ENCODE measurements at places on chromosomes 6 and 20.

- H3K4me1 ChIP-seq: peaks cover 12% of the 10 kb centered on the region
- no peak for DNase-seq
- H3K27me3 ChIP-seq: no peaks in the 10 kb centered on the region
- H3K36me3 ChIP-seq: peaks cover 15% of the 10 kb centered on the region
These were observed 7.1 kb downstream of the PEX6 start for GRCh38 chr6:42971746-42972327.

GRCh38 chr20:35006531-35006971, 50.9 kb downstream of the MYH7B start:
- peaks cover 5% of the 10 kb centered on the region for H3K4me1 ChIP-seq
- H3K27ac ChIP-seq: no peak overlapping the region
- no peaks in the 10 kb centered on the region for H3K27me3 ChIP-seq
- no peak for DNase-seq
- peaks cover 40% of the 10 kb centered on the region for H3K36me3 ChIP-seq

DNA sequence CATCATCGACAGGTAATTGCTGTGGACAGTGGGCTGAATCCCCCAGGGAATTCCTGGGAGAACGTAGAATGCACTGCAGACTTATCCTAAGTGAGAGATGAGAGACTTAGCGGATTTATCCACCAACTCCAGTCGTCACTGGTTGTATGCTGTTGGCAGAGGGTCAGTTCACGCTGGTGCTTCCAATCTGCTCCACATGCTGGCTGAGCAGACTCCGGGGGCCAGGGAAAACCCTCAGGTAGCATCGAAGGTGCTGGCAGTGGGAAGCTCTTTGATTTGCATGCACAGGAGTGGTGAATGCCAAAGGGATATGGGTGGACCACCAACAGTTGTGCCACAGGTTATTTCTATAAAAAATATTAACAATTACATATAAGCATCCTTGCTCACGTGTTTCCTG, 20.2 kb downstream of the TTLL9 start:
- no peak for DNase-seq
- peaks cover 7% of the 10 kb centered on the region for H3K27me3 ChIP-seq
- no peak overlapping the region for H3K27ac ChIP-seq
- H3K36me3 ChIP-seq: no peaks in the 10 kb centered on the region
- no peaks in the 10 kb centered on the region for H3K4me1 ChIP-seq

DNA sequence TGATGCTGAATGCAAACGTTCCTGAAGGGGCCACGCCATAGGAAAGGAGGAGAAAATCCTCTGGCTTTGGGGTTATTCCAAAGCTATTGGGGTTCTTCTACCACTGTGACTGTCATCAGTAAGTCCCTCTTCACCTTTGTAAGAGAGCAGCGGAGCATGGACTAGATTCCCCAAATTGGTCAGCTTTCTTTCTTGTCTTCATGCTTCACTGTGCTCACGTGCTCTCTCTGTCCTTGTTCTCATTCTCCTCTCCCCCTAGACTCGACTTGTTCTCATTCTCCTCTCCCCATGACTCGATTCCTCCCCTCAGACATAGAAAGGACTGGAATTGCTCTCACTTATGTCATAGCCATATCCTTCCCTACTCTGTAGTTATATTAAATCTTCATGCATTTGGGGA, 54.8 kb upstream of the ADGRG6 start:
- H3K27me3 ChIP-seq: peaks cover 3% of the 10 kb centered on the region
- DNase-seq: no peak
- no peak overlapping the region for H3K4me3 ChIP-seq

DNA sequence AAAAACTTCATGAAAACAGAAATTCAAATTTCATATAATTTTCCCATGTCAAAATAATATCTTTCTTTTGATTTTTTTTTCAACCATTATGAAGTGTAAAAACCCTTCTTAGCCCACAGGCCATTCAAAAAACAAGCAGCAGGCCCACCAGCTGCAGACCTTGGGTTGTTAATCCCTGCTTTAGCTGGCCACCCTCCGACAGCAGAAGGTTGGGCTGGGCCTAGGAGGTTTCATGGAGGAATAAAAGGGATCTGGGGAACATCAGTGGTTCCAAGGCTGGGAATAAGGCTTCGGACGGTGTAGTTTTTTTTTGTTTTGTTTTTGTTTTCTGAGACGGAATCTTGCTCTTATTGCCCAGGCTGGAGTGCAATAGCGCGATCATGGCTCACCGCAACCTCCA, 3.6 kb upstream of the HSP90AB1 start:
- H3K27ac ChIP-seq: no peak overlapping the region
- DNase-seq: no peak
- H3K4me3 ChIP-seq: no peak overlapping the region
- no peaks in the 10 kb centered on the region for H3K27me3 ChIP-seq
- H3K36me3 ChIP-seq: peaks cover 13% of the 10 kb centered on the region

- no peak for DNase-seq
- peaks cover 2% of the 10 kb centered on the region for H3K36me3 ChIP-seq
- H3K27me3 ChIP-seq: peaks cover 30% of the 10 kb centered on the region
- no peaks in the 10 kb centered on the region for H3K4me1 ChIP-seq
- no peak overlapping the region for H3K27ac ChIP-seq
- no peak overlapping the region for H3K4me3 ChIP-seq
These were observed 32.4 kb upstream of the SNX9 start for GRCh38 chr6:157790548-157791160.

DNA sequence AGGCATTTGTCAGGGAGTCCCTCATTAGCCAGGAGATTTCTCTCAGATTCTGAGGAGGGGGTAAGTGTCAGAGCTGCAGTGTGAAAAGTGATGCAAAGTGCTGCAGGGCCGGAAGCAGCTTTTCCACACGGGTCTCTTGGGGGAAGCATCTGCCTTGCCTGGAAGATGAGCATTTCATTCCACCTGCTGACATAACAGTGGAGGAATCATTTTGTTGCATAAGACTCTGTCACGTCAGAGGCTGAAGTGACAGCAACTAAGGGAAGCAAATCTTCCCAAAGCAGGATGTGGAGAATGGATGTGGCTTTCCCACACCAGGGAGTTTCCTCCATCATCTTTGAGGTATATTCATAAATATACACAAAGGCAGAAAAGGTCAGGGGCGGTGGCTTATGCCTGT, 22.8 kb downstream of the DCBLD1 start:
- no peaks in the 10 kb centered on the region for H3K36me3 ChIP-seq
- no peaks in the 10 kb centered on the region for H3K4me1 ChIP-seq
- no peak overlapping the region for H3K4me3 ChIP-seq
- no peak overlapping the region for H3K27ac ChIP-seq
- peaks cover 1% of the 10 kb centered on the region for H3K27me3 ChIP-seq
- no peak for DNase-seq

DNA sequence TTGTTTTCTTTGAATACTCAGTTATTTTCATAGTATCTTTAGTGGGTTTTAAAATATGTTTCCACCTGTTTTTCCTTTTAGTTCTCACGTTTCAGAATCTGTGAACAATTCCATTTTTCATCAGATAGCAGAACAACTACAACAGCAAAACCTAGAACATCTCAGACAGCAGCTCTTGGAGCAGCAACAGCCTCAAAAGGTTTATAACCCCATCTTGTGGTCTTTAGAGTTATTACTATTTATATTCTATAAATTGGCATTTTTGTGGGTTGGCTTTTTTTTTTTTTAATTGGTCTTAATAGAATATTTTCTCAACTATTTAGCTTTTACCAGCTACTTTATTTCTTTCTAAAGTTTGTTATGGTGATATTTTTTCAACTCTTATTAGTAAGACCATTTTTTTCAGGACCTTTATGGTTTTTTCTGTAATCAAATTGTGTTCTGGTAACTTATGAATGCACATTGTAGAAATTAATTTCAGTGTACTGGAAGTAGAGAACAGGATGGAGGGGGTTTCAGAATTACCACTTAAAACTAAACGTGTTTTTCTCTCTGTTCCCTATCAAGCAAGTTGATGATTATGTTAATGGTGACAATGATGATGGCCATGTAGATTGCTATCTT, 72.2 kb downstream of the SCAF8 start:
- H3K4me1 ChIP-seq: no peaks in the 10 kb centered on the region
- H3K36me3 ChIP-seq: peaks cover 34% of the 10 kb centered on the region
- H3K4me3 ChIP-seq: no peak overlapping the region
- no peak overlapping the region for H3K27ac ChIP-seq
- H3K27me3 ChIP-seq: no peaks in the 10 kb centered on the region
